ENCODE measurements at places on chromosomes 4 and X.

- no peak for DNase-seq
Observed at GRCh38 chr4:37054531-37055077, 189.9 kb upstream of the NWD2 start.

- DNase-seq = no peak
Observed at GRCh38 chr4:45741897-45742296, 382.0 kb downstream of the GABRG1 start.

- no peak for DNase-seq
Observed at GRCh38 chrX:124406294-124407014, 60.1 kb downstream of the SH2D1A start.

DNA sequence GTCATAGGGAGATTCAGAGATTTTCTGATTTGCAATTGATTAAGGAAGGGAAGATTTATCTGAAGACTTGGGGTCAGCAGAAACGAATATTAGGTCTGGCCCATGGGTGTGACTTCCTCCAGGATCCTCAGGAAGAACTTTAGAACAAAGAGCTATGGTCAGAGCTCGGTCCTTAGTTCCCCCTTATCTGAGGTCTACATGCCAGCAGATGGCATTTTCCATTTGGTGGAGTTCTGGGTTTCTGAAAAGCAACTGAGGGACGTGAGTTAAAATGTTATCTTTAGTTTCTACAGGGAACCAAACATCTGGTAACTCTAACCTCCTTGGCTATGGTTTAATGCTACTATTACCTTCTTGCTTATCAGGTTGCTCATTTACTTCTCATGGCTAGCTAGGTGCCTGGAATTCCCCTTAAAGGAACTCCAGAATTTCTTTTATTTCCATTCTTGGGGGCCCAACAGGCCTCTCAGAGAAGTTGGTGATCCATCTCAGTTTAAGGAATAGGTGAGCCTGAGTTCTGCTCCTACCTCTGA, 40.7 kb downstream of the KLF3 start:
- no peak for DNase-seq

DNA sequence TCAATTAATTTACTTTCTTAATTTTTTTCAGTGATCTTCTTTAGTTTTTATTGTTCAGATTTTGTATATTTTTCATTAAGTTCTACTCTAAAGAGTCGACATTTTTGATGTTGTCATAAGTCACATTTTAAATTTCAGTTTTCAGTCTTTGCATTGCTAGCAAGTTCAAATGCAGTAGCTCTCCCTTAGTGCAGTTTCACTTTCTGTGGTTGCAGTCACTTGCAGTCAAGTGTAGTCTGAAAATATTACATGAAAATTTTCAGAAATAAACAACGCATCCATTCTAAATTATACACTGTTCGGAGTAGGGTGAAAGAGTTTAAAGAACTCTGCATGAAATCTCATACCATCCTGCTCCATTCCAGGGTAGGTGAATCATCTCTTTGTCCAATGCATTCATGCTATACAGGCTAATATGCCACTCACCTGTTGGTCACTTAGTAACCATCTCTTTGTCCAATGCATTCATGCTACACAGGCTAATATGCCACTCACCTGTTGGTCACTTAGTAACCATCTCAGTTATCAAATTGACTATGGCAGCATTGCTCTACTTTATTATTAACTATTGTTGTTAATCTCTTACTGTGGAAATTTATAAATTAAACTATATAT, 356.9 kb downstream of the STPG2 start:
- DNase-seq = no peak
